ENCODE measurements at places on chromosomes 3 and 15.

- no peak for ATAC-seq
Measured at GRCh38 chr3:105537371-105538080, 170.8 kb downstream of the ALCAM start.

DNA sequence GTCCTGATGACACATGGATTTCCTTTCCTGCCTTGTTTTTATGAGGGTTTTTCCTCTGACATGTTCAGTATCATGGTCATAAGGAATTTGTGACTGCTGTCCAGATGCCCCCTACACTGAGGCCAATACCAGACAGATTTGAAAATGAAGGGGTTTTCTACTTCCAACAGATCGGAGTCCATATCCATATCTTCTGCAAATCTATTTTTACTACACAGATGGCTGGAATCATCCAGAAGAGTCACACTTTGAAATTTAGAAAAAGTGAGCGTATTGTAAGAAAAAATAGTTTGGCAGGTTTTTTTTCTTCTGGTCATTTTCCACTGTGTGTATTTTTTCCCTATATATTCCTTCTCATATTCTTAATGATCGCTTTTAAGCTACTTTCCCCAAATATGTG lies 197.5 kb upstream of the LRRC3B start:
- ATAC-seq: no peak

DNA sequence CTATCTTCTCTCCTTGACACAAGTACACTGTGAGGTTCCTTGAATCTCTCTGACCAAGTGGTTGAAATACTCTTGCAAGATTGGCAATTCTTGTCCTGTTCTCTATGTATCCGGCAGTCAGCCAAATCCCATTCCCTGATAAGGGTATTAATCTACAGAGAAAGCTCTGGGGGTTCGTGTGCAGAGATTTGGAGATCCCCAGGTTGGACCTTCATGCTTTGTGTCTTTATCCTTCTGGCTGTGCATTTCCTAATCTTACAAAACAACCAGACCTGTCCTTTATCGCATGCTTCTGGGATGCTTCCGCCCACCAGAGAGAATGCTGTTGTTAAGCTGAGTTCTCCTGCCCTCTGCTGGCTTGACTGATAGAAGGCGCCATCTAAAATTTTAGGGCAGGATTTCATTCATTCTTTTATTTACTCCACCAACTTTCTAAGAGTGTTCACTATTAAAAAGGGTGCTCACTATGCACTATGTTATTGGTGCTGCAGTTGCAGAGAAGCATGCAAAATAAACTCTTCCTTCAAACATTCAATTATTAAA lies 8.6 kb upstream of the SST start:
- ATAC-seq: no peak

DNA sequence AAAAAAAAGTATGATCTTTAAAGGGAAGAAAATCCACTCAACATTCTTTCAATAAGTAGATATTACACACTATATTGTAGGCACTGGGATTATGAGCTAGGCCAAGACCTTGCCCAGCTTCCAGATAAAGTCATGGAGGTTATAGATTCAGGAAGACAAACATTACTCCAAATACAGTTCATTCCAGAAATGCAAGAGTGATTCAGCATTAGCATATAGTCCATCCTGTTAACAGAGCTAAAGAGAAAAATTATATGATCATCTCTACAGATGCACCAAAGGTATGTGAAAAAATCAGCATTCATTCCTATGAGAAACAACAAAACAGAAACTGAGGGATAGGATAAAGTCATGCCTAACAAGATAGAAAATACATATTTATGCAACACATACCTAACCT lies 42.1 kb upstream of the NSMCE3 start:
- no peak for ATAC-seq

DNA sequence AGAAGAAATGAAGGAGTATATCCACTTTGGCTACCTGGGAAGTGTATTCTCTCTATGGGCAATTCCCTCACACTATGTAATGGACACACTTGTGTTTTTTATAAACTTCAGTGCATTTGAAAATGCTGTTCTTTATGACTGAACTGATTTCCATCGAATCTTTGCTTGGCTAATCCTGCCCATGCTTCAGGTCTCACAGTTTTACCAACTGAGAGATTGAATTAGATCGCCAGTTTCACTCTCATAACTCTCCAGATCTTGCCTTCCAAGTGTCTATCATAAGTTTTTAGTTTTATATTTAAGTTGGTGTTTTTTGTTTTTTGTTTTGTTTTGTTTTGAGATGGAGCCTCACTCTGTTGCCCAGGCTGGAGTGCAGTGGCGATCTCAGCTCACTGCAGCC lies 73.5 kb upstream of the MBNL1 start:
- ATAC-seq: no peak

DNA sequence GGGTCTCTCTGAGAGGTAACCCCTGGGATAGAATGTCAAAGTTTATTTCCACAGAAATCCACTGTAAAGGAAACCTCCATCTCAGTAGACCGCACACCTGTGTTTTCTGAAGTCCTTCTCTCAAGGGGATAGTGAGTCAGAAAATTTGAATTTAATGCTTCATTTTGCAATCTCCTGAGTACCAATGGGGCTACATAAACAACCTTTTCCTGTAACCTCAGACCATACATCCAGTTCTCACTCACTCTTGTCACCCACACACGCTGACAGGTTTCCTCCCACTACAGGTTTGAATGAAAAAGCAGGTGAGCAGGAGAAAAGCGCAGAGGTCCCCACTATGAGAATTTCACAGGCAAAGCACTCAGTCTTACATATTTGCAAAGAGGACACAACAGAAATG lies 165.3 kb upstream of the MCTP2 start:
- peak; percentile 7 for ATAC-seq

DNA sequence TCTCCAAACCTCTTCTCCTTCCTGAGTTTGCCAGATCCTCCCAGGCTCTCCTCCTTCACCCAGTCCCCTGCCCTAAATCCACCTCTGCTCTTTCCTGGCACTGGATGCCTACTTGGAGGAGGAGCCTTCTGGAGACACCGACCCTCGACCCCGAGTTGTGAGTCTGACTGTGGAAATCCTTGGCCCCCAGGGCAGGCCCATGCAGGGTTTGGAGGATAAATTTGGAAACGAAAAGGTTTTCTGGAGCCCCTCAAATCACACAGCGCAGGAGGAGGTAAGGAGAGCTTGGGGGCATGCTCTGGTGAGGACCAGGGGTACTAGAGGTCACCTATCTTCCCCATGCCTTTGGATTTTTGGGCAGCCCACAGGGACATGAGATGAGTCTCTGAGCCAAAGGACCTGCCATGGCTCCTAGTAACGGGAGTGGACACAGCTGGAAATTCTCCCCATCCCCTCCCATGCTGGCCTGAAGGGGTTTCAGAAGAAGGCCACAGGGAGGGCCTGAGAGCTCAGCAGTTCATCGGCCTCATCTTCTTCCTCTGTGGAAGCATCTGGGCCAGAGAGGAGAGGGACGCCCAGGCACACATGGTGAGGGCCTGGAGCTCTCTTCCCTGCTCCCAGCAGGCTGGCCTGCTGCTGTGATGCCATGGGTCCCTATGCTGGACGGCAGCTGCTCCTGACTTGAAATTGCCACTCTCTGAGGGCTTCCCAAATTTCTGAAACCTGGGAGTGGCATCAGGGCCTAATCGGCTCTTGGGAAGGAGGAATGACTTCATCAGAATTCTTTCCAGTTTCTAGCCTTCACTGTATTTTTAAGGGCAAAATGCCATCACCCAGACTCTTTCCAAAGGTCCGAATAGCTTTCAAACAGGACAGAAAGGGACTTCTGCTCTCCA lies 68.6 kb upstream of the ITGA11 start:
- ATAC-seq: no peak

DNA sequence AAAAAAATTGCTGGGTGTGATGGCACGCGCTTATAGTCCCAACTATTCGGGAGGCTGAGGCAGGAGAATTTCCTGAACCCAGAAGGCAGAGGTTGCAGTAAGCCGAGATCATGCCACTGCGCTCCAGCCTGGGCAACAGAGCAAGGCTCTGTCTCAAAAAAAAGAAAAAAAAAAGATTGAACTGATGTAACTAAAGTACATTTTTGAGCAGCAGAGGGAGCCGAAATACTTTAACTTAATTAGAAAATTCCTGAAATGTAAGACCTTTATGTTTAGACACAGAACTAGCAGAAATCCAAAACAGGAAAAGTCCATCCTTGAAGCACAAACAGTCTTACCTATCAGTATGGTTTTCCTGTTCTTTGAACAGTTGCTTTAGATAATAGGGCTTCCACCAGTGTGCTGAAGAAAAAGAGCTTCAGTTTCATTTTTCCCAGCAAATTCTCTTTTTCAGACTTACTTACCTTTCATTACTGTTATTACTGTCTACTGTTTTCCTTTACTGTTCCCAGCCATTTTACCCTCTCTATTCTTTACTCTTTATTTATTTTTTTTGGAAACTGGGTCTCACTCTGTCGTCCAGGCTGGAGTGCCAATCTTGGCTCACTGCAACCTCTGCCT lies 33.4 kb upstream of the ZNF609 start:
- ATAC-seq: no peak

GRCh38 chr15:55993804-55994560 lies 570 bp upstream of the NEDD4 start:
- no peak for ATAC-seq

DNA sequence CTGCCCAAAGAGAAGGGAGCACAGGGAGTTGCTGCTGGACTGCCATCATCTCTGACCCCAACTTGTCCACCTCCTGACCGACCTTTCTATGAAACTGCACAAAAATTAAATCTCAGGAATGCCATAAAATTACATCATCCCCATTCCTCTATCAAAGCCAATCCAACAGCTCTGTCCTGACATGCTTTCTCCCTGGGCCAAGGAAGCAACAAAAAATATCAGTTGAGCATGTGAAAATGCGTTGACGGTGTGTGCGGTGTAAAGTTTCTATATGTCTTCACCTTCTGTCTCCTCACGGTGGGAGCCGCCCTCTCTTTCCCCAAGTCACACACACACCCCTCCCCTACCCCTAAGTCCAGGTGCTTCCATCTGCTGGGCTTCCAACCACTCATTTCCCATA lies 3.6 kb upstream of the ZNF774 start:
- ATAC-seq: no peak

Measured in activated T-helper 17 cell treated with anti-CD3 and anti-CD28 coated beads, Interleukin-2, amount 50 U/mL, for 72 hours (primary cell).